H9 (cell line): ENCODE measurements at places on chromosomes 16 and 17. TPM values are rescaled to one million over a fixed set of nuclear protein-coding genes. Genes with fewer than 3 reads are reported as not detected.

The C16orf54 gene
- not detected in 2 replicates for total RNA-seq

DNA sequence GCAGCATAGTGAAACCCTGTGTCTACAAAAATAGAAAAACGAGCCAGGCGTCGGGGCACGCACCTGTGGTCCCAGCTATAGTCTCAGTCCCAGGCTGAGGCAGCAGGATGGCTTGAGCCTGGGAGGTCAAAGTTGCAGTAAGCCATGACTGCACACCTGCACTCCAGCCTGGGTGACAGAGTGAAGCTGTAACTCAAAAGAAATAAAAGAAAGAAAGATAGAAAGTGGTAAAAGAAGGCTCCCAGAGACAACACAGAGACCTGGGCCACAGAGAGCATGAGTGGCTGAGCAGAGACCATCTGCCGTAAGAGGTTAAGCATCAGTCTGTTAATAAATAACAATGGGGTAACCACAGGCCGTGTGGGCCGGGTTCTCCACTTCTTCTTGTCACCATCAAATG is 15.3 kb upstream of the HEXD start:
- no peaks in the 10 kb centered on the region for H3K4me1 ChIP-seq
- H3K4me3 ChIP-seq = no peak overlapping the region
- DNase-seq = no peak
- H3K27ac ChIP-seq = no peak overlapping the region
- peaks cover 4% of the 10 kb centered on the region for H3K36me3 ChIP-seq

The LDHD gene
- 14.5 and 14.7 TPM in 2 replicates for total RNA-seq

The KRT27 gene
- total RNA-seq = not detected in 2 replicates

The TPPP3 gene
- total RNA-seq = 0.48 and 0.79 TPM in 2 replicates

GRCh38 chr17:10398352-10398751 is 23.4 kb downstream of the MYH8 start:
- no peaks in the 10 kb centered on the region for H3K4me1 ChIP-seq
- H3K27ac ChIP-seq = no peak overlapping the region
- H3K27me3 ChIP-seq = no peaks in the 10 kb centered on the region
- H3K36me3 ChIP-seq = no peaks in the 10 kb centered on the region
- H3K4me3 ChIP-seq = no peak overlapping the region
- DNase-seq = peak; percentile 79

GRCh38 chr16:12314653-12315185 is 338.2 kb downstream of the SNX29 start:
- DNase-seq = no peak
- peaks cover 10% of the 10 kb centered on the region; the same call in 1 of the 2 replicates for H3K4me1 ChIP-seq
- H3K27me3 ChIP-seq = no peaks in the 10 kb centered on the region
- H3K4me3 ChIP-seq = no peak overlapping the region
- H3K27ac ChIP-seq = no peak overlapping the region
- H3K36me3 ChIP-seq = no peaks in the 10 kb centered on the region

The CSF3 gene
- not detected in 2 replicates for total RNA-seq

DNA sequence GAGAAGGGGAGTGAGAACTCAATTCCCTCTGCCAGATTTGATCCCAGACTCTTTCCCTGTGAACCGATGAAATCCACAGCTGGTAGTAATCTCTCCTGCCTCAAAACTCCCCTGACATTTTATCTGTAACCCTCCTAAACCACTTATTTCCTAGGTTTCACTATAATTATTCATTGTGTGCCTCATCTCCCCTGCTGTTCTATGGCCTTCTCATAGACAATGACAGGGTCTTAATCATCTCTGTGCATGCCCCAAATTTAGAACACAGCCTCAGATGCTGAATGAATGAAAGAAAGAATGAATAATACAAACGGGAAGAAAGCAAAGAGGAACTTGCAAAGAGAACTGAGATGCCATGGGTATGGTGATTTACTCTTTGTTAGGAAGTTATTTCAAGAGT is 451.1 kb downstream of the HS3ST3B1 start:
- no peak overlapping the region for H3K4me3 ChIP-seq
- H3K27me3 ChIP-seq = no peaks in the 10 kb centered on the region
- no peak overlapping the region for H3K27ac ChIP-seq
- peaks cover 7% of the 10 kb centered on the region for H3K36me3 ChIP-seq

The CRYBA1 gene
- total RNA-seq = not detected in 2 replicates

GRCh38 chr16:66159987-66160386 is 206.5 kb upstream of the CDH5 start:
- H3K36me3 ChIP-seq = no peaks in the 10 kb centered on the region
- H3K4me3 ChIP-seq = no peak overlapping the region
- H3K4me1 ChIP-seq = no peaks in the 10 kb centered on the region
- no peak overlapping the region for H3K27ac ChIP-seq

GRCh38 chr16:10889855-10890254 is 12.9 kb downstream of the CIITA start:
- H3K27me3 ChIP-seq = no peaks in the 10 kb centered on the region
- no peak overlapping the region for H3K4me3 ChIP-seq
- no peak for DNase-seq
- H3K4me1 ChIP-seq = no peaks in the 10 kb centered on the region
- H3K27ac ChIP-seq = no peak overlapping the region

- H3K4me1 ChIP-seq = no peaks in the 10 kb centered on the region
- peak; percentile 10 for DNase-seq
- no peaks in the 10 kb centered on the region for H3K27me3 ChIP-seq
- H3K27ac ChIP-seq = no peak overlapping the region
Measured at GRCh38 chr17:34384822-34385605, 22.0 kb upstream of the CCL1 start.

The CWC25 gene
- 15.4 and 15.9 TPM in 2 replicates for total RNA-seq

DNA sequence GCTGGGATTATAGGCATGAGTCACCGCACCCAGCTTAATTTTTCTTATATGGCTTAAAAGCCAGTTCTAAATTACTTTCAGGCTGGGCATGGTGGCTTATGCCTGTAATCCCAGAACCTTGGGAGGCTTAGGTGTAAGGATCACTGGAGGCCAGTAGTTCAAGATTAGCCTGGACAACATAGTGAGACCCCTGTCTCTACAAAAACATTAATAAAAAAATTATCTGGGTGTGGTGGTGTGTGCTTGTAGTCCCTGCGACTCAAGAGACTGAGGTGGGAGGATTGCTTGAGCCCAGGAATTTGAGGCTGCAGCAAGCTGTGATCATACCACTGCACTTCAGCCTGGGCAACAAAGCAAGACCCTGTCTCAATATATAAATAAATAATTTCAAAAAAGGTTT is 10.8 kb upstream of the SMARCD2 start:
- H3K27me3 ChIP-seq = no peaks in the 10 kb centered on the region; the same call in 1 of the 2 replicates
- no peak overlapping the region for H3K4me3 ChIP-seq
- no peak for DNase-seq
- H3K27ac ChIP-seq = no peak overlapping the region
